ENCODE measurements at places on chromosomes 4 and X.

- no peak for DNase-seq
Observed at GRCh38 chrX:109622270-109622669, 2.7 kb downstream of the KCNE5 start.

GRCh38 chr4:156252358-156252921, 298.8 kb upstream of the CTSO start:
- DNase-seq = no peak

DNA sequence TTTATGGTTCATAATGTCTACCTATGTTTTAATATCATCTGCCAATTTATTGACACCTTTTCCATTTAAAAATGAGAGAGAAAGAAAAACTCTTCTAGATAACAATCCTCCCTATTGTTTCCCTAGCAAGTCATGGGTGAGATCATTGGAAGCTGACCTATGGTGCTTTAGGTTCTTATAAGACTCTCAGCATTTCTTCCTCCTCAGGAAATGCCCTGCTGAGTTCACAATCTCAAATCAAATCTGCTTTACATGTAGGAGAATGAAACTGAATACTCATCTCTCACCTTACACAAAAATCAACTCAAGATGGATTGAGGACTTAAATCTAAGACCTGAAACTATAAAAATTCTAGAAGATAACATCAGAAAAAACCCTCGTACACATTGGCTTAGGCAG, 267.4 kb downstream of the RAPGEF2 start:
- DNase-seq = no peak

GRCh38 chr4:8552024-8552423, 28.2 kb upstream of the GPR78 start:
- no peak for DNase-seq

DNA sequence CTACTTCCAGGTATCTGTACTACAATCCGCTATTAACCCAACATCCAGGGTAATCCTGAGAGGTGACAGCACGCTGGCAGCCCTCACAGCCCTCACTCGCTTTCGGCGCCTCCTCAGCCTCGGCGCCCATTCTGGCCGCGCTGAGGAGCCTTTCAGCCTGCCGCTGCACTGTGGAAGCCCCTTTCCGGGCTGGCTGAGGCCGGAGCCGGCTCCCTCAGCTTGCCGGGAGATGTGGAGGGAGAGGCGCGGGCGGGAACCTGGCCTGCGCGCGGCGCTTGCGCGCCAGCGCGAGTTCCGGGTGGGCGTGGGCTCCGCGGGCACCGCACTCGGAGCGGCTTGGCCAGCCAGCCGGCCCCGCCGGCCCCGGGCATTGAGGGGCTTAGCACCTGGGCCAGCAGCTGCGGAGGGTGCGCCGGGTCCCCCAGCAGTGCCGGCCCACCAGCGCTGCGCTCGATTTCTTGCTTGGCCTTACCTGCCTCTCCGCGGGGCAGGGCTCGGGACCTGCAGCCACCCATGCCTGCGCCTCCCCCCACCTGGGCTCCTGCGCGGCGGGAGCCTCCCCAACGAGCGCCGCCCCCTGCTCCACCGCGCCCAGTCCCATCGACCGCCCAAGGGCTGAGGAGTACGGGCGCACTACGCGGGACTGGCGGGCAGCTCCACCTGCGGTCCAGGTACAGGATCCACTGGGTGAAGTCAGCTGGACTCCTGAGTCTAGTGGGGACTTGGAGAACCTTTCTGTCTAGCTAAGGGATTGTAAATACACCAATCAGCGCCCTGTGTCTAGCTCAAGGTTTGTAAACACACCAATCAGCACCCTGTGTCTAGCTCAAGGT, 87.3 kb downstream of the PRSS12 start:
- peak; percentile 47 for DNase-seq

DNA sequence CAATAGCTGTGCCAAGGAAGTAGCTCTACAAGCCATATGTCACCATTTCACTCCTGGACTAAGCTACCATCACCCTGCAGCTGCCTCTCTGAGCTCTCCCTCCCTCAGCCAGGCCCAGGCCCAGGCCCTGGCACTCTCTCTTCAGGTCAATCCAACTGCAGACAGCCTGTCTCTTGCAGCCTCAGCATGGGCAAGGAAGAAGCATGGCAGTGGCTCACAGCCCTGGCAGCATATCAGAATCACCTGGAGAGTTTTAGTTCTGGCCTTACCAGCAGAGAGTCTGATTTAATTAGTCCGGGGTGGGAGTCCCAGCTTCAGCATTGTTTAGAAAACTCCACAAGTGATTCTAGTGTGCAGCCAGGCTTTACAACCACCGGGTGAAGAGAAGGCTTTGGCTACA, 31.5 kb downstream of the NALF2 start:
- no peak for DNase-seq

DNA sequence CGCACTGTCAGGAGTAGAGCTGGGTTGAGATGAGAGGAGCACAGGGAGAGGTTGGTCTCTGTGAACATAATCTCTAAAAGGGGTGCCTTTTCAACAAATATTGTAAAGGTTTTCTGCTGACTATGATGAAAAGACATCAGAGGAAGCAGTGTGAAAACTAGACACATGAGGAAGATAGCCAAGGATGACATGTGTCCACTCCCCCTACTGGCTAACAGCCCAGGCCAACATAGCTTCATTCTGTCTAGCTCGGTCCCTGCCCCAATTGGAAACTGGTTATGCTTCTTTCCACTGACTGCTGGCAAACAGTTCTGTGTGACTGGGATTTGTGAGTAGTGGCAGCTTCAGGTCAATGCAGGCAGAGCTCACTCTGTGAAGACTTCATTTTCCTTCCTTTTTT, 115.4 kb upstream of the ESX1 start:
- no peak for DNase-seq

- DNase-seq = no peak
Observed at GRCh38 chrX:716136-716535, 85.5 kb downstream of the SHOX start.

DNA sequence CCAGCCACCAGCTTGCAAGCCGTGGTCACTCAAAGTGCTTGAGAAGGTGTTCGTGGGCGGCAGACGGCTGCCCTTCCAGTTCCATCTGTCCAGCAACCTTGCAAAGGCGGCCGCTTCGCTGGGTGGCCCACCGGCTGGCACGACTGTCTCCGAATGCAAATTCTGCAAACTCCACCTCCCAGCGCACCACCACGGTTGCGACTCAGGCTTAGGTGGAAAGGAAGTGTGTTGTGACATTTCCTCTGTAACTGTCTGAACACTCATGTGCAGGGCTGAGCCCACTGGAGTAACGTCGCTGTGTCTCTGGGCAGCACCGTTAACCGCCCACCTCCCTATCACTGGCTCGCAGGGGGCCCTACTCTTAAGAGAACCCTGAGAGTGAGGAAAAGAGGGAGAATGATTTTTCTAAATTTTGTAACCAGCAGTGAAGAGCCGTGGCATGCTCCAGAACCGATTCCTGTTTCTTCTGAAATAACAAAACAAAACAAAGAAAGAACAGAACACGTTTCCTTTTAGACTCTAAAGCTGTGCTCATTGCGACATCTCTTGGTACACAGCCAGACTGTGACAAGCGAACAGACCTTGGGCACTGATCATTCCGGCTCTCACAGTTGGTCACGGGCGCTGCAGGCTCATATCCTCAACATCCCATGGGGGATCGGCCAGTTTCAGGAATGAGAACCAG, at the start of gene P2RY8:
TSS of gene P2RY8 (minus strand) at position 155 of the 685 bp plus-strand sequence. CDS start 70,627 bp downstream, outside the sequence.
- peak; percentile 89 for DNase-seq

DNA sequence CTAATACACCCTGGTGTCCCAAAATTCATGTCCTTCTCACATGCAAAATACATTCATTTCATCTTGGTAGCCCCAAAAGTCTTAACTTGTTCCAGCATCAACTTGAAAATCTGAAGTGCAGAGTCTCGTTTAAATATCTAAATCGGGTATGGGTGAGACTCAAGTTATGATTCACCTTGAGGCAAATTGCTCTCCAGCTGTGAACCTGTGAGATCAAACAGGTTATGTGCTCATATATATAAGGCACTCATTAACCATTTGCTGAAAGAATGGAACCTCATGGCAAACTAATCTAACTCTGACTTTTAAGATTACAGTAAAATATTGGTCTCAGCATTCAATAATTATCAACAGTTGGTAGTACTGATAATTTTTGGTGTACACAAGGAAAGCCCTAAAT, 55.5 kb downstream of the PDLIM5 start:
- DNase-seq = no peak

DNA sequence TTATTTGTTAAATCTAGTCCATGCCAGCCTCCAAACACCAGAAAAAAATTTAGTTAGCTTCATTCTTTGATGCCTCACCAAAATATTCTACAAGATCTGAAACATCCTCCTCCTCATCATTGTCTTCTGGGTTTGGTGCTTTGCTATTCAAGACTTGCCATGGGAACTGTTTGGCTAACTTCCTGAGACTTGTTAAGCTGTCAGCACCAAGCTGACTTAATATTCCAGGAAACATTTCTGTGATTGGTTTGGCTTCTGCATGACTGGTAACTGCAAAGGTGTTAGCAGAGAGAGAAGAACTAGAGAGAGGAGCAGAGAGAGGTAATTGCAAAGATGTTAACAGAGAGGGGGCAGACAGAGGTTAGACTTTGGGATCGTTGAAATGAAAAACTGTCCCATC, 101.3 kb downstream of the PALLD start:
- no peak for DNase-seq

DNA sequence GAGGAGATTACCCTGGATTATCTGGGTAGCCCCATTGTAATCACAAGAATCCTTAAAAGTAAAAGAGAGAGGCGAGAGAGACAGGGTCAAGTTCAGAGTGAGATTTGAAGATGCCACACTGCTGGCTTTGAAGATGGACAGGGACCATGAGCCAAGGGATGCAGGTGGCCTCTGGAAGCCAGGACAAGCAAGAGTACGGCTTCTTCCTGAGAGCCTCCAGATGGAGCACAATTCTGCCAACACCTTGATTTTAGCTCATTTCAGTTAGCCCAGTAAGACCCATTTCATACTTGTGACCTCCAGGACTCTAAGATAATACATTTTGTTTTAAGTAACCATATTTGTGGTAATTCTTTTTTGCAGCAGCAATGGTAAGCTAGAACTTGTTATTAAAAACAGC, 120.3 kb downstream of the GPM6A start:
- no peak for DNase-seq

GRCh38 chr4:146176891-146177290, 1.4 kb downstream of the LSM6 start:
- DNase-seq = no peak

- DNase-seq = no peak
Observed at GRCh38 chr4:105560421-105560848, 8.0 kb downstream of the ARHGEF38 start.

GRCh38 chr4:148071009-148071408, 339.1 kb downstream of the ARHGAP10 start:
- DNase-seq = no peak

- DNase-seq = no peak
Observed at GRCh38 chr4:188606635-188607034, 467.4 kb downstream of the TRIML1 start.

- no peak for DNase-seq
Observed at GRCh38 chr4:30281986-30282385, 438.2 kb upstream of the PCDH7 start.

DNA sequence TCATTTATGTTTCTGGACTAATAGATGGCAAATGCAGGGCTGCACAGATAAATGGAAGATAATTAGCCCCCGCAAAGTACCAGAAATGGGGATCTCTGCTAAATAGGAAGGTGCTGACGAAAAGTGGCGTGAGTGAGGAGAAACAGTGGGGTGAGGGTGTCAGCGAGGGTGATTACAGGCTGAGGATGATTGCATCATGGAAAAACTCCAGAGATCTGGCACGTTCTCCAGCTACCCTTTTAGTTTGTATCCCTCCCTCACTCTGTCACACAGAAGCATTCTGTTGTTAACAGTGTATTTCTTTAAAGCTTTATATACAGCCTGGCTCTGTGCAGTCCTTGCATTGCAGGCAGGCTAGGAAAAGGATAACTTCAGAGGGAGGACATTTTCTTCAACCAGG, 309.6 kb upstream of the DDX53 start:
- DNase-seq = no peak

DNA sequence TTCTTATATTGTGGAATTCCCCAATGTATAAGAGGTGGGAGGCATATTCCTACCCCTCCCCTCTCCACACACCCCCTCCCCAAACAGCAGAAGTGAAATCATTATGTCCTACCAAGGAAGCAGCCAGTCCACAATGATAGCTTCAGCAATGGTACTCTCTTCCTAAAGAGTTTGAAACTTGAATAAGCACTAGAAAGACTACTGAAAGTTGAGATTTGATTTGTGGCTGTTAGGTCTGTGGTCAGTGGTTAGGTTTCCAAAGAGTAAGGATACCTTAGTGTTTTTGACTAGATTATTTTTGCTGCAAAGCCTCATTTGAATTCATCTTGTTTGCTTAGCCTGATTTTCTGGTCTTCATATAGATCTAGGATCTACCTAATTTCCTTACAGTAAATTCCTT, 242.2 kb downstream of the DKK2 start:
- no peak for DNase-seq

DNA sequence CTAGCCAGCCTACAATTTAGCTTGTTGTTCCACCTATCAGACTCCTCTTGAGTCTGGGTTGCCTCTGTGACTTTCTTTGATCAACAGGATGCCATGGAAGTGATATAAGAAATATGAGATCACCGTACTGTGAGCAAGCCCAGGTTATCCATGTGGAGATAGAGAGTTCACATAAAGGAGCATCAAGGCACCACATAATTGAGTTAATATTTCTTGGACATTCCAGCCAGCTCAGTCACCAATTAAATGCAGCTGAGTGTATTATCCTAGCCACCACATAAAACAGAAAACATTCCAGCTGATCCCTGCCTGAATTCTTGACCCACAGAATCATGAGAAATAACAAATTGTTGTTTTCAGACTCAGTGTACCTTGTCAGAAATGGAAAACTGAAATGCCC, 253.6 kb downstream of the PPP1R2C start:
- DNase-seq = no peak

DNA sequence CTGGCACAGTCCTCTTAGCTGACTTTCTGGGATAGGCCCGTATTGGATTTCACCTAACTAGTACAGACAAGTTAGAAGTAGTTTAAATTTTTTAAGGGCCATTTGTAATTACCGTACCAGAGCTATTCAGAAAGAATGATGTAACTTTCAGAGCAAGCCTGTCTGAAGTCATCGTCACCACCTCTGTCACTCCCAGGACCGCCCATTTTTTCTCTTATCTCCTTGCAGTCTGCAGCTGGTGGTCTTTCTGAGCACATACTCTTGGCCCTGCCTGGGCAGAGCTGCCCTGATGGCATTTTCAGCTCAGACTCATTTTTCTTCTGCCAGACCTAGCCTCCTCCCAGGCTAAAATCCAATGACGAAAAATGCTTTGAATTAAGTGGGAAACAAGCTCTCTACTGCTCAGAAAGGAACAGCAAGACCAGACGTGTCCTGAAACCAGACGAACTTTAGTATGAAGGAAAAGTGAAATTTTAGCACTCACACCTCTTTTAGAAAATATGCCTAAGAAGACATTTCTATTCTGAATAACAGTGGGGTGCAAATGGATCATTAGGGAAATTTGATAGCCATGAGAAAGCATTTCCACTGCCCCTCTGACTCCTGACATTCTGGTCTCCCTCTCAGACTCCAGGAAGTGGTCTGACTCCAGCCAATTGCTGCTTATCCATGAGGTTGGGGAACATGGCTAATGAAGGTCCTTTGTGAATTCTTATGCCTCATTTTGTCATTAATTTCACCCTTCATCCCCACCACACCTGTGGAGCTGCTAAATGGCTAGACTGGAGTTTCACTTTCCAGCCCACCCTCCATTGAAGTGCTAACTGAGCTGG, 162.4 kb upstream of the GYPA start:
- no peak for DNase-seq

GRCh38 chr4:142846729-142847596, 862 bp upstream of the INPP4B start:
- peak; percentile 90 for DNase-seq

GRCh38 chr4:157776930-157777528, 395.8 kb downstream of the GASK1B start:
- DNase-seq = no peak

Data from activated naive CD4-positive, alpha-beta T cell treated with anti-CD3 and anti-CD28 coated beads for 36 hours (primary cell).